Muscle of back (tissue), 13 donors: ENCODE measurements at places on chromosomes 12 and 14. TPM values are rescaled to one million over a fixed set of nuclear protein-coding genes. Genes with fewer than 3 reads are reported as not detected.

Gene C12orf50
- 0.43 TPM for polyA plus RNA-seq

GRCh38 chr14:51879170-51879569 is 18.8 kb downstream of the GNG2 start:
- DNase-seq, result no peak

Gene TSPAN11
- 7.9 TPM for polyA plus RNA-seq

DNA sequence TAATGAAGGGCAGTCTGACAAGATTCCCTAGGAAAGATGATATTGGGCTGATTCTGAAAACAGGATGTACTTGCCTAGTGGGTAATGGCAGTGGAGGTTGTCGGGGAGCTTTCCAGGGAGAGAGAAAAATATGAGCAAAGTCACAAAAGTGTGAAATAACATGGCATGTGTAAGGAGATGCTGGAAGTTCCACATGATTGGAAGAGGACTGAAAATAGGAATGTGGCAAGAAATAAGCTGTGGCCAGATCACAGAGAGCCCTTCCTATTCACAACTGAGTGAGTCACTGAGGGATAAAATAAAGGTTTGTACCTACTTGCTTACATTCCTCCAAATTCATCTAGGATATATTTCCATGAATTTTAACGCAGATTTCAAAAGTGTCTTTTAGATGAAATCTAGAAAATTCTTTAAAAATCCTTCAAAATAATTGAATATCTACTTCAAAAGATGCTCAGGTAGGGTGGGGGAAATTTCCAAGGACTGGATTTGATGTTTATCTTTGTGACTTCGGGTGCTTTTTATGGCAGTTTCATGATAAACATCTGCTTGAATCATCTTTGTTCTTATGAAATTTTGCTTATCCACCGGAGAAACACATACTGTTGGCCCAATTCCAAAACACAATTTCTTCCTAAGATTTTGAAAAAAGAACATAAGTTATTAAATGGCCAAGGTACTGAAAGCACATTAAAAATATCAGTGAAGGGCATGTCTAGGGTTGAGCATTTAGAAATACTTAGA is 36.3 kb upstream of the SLC2A13 start:
- no peak for DNase-seq

- no peak for DNase-seq
Observed at GRCh38 chr14:29222006-29222405, 455.4 kb downstream of the FOXG1 start.

Gene AJUBA
- 49.0 TPM for polyA plus RNA-seq

DNA sequence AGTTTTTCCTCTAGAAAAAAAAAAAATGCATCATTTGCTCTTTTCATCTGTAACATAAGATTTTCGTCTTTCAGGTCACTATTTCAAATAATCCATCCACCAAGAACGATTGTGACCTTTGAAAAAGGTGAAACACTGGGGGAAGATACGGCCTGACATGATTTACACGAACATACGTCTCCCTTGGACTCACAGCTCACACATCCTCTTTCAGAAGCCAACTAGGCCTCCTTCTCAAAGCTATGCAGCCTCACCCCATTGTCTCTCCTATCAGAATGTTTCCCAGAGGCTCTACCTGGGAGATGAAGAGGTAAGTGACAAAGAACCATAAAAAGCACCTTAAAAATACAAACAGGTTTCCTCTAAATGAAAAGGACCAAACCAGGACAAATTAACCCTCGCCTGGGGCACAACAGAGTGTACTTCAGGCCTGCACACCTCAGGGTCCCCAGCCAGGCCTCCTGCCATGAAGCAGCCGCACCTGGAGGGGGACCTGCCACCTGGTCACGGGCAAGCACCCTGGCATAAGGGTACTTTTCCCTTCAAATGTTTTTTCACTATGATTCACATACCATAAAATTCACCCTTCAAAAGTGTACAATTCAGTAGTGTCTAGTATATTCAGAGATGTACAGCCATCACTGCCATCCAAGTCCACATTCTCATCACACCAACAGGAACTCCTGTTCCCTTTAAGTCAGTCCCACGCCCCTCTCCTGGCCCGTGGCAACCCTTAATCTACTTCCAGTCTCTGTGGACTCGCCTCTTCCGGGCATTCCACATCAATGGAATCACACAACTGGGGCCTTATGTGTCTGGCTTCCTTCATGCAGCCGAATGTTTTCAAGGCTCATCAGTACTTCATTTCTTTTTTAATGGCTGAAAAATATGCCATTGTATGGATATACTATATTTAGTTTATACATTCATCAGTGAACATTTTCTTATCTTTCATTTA is 5.4 kb downstream of the SLC15A4 start:
- DNase-seq, result no peak

DNA sequence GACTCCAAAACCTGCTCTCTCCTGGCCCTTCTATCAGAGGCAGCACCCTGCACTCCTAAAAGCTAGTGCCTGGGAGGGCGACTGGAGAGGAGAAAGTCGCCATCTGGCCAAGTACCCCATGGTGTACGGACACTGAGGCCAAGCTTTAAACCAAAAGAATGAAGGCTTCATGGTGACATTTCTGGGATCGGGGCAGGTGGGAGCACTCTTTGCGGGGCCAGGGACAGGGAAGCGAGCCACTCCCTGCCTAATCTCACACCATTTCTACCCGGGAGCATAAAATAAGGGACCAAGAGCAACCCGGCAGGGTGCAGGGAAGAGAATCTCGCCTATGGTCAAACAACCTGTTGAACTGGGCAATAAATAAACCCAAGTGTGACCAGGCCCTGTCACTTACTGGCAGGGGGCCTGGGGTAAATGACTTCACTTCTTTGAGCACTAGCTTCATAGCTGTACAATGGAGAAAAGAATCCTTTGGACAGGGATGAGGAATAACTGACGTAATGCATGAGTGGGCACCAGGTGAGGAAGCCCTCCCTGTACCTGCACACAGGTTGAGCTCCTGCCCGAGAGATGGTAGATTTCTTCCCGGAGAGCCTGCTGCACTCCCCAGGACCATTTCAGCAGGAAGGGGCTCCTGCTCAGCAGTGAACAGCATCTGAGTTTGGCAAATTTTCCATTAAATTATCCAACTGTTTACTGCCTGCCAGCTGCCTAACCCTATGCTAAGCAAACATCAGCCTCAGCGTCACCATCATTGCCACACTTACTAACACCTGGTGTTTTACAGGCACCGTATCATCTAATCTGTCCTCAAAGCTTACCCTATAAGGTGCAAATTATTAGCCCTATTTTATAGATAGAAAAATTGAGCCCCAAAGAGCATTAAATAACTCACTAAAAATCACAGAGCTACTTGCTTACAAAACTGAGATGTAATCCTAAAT is 2.0 kb downstream of the SERPINA1 start:
- DNase-seq, result no peak

DNA sequence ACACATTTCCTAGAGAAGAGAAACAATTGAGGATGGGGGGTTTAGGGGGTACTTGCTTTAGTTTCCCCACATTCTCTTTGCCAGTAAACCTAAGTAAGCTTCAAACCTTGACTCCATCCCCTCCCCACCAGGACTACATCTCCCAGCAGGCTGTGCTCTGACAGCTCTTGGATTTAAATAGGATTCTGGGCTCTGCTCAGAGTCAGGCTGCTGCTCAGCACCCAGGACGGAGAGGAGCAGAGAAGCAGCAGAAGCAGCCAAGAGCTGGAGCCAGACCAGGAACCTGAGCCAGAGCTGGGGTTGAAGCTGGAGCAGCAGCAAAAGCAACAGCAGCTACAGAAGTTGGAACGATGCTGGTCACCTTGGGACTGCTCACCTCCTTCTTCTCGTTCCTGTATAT is 20.6 kb downstream of the RDH12 start:
- peak; percentile 38 for DNase-seq

Gene NOS1
- 1.7 TPM for polyA plus RNA-seq

- no peak for DNase-seq
Observed at GRCh38 chr14:89924268-89924667, 30.3 kb downstream of the EFCAB11 start.

DNA sequence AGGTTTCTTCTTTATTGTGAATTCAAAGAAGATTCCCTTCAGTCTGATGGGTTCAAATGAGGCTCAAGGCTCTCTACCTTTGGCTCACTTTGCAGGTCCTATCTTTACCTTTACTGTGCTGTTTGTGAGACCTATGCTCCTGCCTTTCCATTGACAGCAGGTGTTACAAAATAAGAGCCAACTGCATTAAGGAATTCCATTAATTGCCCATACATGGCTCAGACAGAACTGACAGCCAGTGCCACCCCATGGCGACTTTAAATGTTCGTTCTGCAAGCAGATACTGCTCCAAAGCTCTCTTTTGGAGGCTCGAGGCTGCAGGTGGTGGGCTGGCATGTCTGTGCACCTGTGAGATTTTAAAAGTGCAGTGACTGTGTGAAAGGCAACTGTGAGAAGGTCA is 44.7 kb downstream of the RBM19 start:
- no peak for DNase-seq

Gene KRT71
- polyA plus RNA-seq, result not detected

DNA sequence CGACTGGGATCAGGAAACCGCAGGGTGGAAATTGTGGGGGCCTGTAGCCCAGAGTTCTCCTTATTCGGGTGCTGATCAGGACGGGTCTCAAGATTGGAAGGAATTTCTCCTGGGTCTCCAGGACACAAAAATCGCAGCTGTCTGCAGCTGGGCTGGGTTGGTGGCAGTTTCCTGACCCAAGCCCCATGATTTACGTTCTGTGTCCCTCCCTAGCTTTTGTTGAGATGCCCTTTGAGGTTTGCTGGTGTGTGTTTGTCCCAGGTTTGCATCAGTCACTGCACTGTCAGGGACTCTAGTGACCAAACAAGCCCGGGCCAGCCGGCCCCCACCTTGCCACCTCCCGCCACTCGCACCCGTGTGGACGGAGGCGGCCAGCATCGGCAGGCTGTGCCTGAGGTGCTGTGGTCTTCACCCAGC is 89.5 kb downstream of the FBXL14 start:
- DNase-seq, result no peak

Gene FAR2
- 14.5 TPM for polyA plus RNA-seq

- no peak for DNase-seq
Observed at GRCh38 chr14:29800961-29801360, 126.7 kb downstream of the PRKD1 start.

Gene TDRD9
- 1.4 TPM for polyA plus RNA-seq

DNA sequence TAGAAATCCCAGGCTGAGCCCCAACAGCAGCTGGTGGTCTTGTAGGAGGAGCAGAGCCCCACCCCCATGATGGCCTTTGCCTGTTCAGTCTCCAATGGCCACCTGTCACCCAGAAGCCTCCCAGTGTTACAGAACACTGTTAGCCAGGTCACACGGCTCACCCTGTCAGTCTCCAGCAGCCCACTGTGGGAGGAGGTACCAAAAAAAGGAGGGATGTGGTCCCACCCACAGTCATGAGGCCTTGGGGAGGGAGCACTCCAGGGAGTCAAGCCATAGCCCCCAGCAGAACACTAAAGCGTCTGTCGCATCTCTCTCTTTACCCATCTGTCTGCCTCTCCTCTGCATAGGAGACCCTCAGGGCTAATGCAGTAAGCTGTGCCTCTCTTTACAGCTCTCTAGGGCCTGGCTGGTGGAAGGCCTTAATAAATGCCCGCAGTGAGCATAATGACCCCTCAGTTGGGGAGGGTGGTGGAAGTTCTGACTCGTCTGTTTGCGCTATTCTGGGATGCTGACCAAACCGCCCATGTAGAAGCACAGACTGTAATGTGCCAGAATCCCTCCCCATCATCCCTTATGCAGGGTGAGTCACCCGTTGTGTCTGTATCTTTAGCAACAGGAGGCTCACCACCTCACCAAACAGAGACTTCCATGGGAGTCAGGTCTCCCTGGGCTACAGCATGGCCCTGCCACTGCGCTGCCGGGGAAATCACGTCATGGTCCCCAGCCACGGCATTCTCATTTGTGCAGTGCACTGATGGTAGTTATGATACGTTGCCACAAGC is 14.6 kb downstream of the C14orf132 start:
- peak; percentile 86 for DNase-seq

GRCh38 chr12:6423267-6424007 is 21.3 kb upstream of the CD27 start:
- DNase-seq, result peak; percentile 87

Gene OVCH1
- polyA plus RNA-seq, result 0.39 TPM

GRCh38 chr14:22420598-22421186 is 168.3 kb downstream of the DAD1 start:
- DNase-seq, result no peak

Gene PRB2
- polyA plus RNA-seq, result not detected

GRCh38 chr14:34926552-34926951 is 51.4 kb upstream of the BAZ1A start:
- no peak for DNase-seq

Gene ZFYVE21
- polyA plus RNA-seq, result 45.5 TPM

Gene HOXC4
- polyA plus RNA-seq, result 19.6 TPM

Gene CARMIL3
- polyA plus RNA-seq, result 0.11 TPM

Gene SERPINA12
- not detected for polyA plus RNA-seq

GRCh38 chr14:61491224-61491623 is 169.8 kb downstream of the PRKCH start:
- no peak for DNase-seq
